IMR-90 (cell line): ENCODE measurements at places on chromosomes 13 and 19. TPM values are rescaled to one million over a fixed set of nuclear protein-coding genes. Genes with fewer than 3 reads are reported as not detected.
A peak's percentile ranks its signal among the peaks of the same experiment; 100 is the strongest.

The NKPD1 gene
- under 0.01 TPM in 2 replicates for total RNA-seq

The EXOC3L2 gene
- total RNA-seq: not detected in 2 replicates

The SPACA4 gene
- total RNA-seq: not detected in 2 replicates

The PPFIA3 gene
- 0.83 and 0.90 TPM in 2 replicates for total RNA-seq

The YIF1B gene
- total RNA-seq: 72.2 and 78.9 TPM in 2 replicates

DNA sequence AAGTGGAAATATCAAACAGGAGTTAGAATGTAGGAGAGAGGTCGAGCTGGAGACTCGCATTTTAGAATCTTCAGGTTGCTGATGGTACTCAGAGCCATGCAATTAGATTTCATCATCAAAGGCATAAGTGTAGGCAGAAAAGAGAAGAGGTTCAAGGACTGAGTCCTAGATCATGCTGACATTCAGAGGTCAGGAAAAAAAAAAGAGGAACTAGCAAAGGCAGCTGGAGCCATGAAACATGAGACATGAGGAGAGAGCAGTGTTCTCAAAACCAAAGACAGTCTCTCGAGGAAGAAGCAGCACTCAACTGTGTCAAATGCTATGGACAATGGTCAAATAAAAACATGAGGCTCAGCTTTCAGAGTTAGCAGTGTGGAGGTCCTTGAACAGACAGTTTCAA is 12.4 kb upstream of the TPP2 start:
- no peak overlapping the region for H3K4me3 ChIP-seq
- no peaks in the 10 kb centered on the region for H3K4me1 ChIP-seq
- H3K27ac ChIP-seq: no peak overlapping the region
- DNase-seq: no peak

GRCh38 chr13:106533943-106534638 is 1.4 kb downstream of the EFNB2 start:
- peak overlapping the region; percentile 82 for H3K4me3 ChIP-seq
- H3K27ac ChIP-seq: peak overlapping the region; percentile 36
- peak; percentile 63 for DNase-seq

DNA sequence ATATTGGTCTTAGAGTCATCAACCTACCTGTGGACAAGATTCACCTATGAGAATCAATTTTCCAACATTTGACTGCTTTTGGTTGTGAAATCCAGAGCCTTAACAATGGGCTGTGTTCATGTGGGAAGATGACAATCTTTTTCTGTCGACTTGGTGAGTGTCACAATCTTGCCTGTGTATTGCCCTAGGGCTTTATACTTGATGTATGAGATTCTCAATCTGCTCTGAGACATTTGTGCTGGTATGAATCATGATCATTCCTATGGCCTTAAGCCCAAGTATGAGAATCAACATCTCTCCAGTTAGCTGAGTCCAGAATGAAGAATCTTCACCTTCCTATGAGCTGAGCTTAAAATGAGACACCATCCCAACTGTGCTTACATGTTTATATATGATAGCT is 68.7 kb downstream of the ZNF726 start:
- no peak for DNase-seq
- H3K27me3 ChIP-seq: no peaks in the 10 kb centered on the region
- H3K36me3 ChIP-seq: no peaks in the 10 kb centered on the region
- H3K4me1 ChIP-seq: no peaks in the 10 kb centered on the region

DNA sequence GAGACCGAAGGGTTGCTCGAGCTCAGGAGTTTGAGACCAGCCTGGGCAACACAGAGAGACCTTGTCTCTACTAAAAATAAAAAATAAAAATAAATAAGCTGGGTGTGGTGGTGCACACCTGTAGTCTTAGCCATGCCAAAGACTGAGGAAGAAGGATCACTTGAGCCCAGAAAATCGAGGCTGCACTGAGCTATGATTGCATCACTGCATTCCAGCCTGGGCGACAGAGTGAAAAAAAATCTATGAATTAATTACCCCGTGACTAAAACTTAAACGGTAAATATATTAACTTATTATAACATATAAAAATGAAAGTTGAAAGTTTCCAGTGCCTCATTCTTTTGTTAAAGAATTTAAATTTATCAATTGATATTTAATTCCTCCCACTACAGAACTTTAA is 273.7 kb downstream of the KLF12 start:
- H3K27me3 ChIP-seq: no peaks in the 10 kb centered on the region
- H3K27ac ChIP-seq: no peak overlapping the region
- no peak for DNase-seq

DNA sequence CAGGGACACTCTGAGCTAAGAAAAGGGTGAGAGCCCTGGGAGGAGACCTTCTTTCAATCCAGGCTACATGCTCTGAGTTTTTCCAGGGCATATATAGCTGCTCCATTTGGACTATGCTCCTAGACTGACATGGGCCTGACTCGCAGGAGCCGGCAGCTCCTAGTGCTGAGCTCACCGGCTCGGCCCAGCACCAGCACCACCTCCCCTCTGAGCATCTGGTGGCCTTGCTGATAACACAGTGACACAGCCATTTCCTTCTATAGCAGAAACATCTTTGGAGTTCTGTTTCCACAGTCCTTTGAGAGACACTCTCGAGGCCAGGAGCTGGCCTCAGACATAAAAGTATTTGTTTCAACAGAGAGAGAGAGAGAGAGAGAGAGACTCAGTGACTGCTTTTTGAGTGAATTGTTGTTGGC is 184.9 kb downstream of the TM9SF2 start:
- peak; percentile 4 for DNase-seq
- no peak overlapping the region for H3K4me3 ChIP-seq
- H3K27me3 ChIP-seq: peaks cover 24% of the 10 kb centered on the region
- H3K27ac ChIP-seq: no peak overlapping the region
- H3K36me3 ChIP-seq: no peaks in the 10 kb centered on the region

DNA sequence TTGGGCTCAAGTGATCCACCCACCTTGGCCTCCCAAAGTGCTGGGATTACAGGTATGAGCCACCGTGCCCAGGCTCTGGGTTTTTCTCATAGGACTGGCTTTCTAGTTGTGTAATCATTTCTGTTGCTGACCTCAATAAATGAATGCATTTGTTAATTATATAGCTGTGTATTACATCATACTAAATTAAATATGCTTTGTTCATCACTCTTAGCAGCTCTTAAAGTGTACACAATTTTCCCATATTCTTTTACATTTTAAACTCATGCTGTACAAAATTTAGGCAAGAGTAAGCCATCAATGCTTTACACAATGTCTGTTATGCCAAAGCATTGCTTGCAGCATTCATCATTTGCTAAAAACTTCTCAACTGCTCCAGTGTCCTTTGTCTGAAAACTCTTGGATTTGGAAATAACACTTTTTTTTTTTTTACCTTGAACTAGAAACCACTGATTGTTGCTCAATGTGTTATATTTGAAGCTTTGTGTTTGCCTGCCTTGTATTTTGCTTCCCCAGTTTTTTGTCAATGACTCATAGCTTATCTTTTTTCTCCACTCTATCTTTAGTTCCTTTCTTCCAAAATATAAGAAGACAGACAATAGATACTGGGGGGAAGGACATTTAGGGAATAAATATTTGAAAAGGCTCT is 31.4 kb downstream of the CCDC122 start:
- peaks cover 5% of the 10 kb centered on the region; the same call in 1 of the 2 replicates for H3K36me3 ChIP-seq
- H3K4me1 ChIP-seq: peaks cover 5% of the 10 kb centered on the region; the same call in 1 of the 2 replicates
- peak; percentile 71 for DNase-seq
- no peaks in the 10 kb centered on the region for H3K27me3 ChIP-seq
- no peak overlapping the region for H3K4me3 ChIP-seq

DNA sequence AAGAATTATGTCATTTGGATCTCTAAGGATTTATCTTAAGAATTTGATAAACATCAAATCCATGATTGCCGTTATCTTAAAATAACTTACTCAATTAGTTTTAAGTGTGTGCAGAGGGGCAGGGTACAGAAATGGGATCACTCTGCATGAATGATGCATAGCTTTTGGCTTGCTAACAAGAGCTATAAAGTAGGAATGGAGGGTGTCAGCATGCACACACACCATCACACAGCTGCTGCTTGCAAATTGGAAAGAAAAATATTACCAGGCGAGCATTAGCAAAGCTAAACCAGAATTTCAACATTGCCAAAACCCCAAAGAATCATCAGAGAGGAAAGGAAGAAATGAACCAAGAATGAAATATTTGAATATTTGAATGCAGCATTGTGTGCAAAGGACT is 580.6 kb downstream of the LMO7 start:
- H3K4me1 ChIP-seq: peaks cover 2% of the 10 kb centered on the region; the same call in 1 of the 2 replicates
- H3K27ac ChIP-seq: no peak overlapping the region
- DNase-seq: no peak
- peaks cover 3% of the 10 kb centered on the region; the same call in 1 of the 2 replicates for H3K27me3 ChIP-seq

DNA sequence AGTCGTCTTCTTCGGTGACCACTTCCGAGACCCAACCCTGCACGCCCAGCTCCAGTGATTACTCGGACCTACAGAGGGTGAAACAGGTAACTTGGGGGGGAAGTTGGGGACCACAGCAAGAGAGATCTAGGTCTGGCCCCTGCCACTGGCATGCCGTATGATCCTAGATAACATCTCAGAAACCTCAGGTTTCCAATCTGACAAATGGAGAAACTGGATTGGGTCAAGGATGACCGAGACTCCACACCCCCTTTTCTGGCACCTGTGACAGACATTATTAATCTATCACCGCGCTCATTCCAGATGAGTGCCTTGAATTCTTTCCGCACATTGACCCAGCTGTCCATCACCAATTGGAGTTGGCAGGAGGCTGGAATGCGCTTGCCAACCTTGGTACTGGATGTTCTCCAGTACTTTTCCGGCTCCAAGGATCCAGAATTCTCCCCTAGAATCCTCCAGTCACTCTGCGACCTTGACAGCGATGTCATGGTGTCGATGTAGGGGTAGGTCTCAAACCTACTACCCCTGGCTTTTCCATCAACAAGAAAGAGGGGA is 17.4 kb downstream of the VASP start:
- no peak overlapping the region for H3K27ac ChIP-seq
- no peak for DNase-seq
- H3K4me3 ChIP-seq: no peak overlapping the region
- H3K27me3 ChIP-seq: no peaks in the 10 kb centered on the region

DNA sequence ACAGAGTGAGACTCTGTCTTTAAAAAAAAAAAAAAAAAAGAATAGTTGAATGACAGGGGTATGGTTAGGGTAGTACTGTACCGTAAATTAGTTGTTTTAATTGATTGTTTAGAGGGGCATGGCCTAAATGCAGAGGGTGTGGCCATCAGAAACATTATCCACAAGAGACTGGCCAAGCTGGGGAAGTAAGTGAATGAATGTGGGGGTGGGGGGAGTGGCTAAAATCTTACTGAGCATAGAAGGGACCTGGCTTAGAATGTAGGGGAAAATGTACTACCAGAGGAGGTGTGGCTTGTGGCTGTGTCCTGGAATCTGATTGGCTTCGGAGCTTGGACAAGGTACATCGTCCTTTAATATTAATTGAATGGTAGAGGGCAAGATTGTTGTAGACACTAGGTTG is 3.8 kb downstream of the BCL2L12 start:
- H3K27me3 ChIP-seq: no peaks in the 10 kb centered on the region
- H3K27ac ChIP-seq: no peak overlapping the region
- peaks cover 7% of the 10 kb centered on the region for H3K4me1 ChIP-seq
- DNase-seq: no peak
- peaks cover 3% of the 10 kb centered on the region; the same call in 1 of the 2 replicates for H3K36me3 ChIP-seq

DNA sequence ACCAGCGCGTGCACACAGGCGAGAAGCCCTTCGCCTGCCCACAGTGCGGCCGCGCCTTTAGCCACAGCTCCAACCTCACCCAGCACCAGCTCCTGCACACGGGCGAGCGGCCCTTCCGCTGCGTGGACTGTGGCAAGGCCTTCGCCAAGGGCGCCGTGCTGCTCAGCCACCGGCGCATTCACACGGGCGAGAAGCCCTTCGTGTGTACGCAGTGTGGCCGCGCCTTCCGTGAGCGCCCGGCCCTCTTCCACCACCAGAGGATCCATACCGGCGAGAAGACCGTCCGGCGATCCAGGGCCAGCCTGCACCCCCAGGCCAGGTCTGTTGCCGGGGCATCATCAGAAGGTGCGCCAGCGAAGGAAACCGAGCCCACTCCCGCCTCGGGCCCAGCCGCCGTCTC is 4.4 kb upstream of the ZNF446 start:
- DNase-seq: no peak
- H3K4me1 ChIP-seq: peaks cover 24% of the 10 kb centered on the region
- H3K27me3 ChIP-seq: no peaks in the 10 kb centered on the region

- no peak overlapping the region for H3K4me3 ChIP-seq
- H3K27me3 ChIP-seq: no peaks in the 10 kb centered on the region
- no peaks in the 10 kb centered on the region for H3K36me3 ChIP-seq
- no peak overlapping the region for H3K27ac ChIP-seq
Observed at GRCh38 chr13:30770929-30771328, 35.6 kb downstream of the ALOX5AP start.
